ENCODE measurements at places on chromosomes 16 and 17.
A peak's percentile ranks its signal among the peaks of the same experiment; 100 is the strongest.

DNA sequence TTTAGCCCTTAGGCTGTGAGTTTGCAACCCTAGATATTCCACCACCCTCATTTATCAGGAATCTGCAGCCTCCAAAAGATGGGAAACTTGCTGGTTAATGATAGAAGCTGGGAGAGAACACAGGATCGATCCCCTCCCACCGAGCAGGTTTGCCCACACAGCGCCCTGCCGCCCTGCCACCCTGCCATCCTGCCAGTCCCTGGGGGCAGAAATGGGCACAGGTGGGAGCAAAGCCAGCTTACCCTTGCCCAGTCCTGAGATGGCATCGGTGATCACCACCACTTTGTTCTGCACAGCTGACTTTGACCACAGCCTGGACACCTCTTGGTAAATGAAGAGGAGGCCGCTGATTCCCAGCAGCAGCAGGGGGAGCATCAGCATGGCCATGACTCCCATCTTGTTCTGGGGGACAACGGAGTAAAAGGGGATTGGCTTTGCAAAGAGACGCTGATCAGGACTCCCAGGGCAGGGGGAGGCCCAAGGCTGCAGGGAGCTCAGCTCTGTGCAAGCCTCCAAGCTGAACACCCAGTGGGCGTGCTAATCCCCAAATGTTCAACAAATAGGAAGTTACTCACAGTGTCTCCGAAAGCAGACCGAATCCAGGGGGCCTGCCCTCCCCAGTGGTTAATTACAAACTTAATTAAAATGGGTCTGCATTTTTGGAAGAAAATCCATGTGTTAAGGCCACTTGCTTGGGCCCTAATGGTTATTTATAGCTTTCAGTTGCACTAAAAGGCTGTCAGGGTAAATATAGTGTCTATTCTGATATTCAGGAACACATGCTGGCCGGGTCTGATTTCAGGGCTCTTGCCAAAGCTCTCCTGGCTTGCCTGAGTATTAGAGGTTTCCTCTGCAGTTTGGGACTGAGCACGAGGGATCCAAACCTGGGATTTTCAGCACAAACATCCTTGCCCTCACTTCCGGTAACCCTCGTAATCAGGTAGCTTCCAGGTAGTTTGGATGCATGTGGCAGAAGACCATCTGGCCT lies at the start of gene DHRS7C:
Gene DHRS7C (minus strand): TSS at position 704 of the 988 bp plus-strand sequence. CDS start 308 bp downstream, at position 396.
- DNase-seq = no peak

DNA sequence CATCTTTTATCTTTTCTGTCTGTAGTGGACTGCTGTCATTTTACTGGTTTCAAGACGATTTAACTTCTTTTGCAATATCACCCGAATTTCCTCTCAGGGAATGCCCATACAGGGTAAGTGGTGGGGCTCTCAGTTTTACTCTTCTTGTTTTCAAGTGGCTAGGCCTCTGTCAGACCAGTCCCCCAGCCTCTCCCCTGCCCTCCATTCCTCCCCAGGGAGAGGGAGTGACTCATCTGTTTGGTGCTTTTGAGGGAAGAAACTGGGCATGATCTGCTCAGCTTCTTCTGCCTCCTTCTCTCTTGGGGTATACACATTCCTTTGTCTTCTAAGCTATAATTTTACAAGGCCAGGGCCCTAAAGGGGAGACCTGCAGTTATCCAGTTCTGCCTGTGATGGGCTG lies 332.0 kb downstream of the CBLN1 start:
- DNase-seq = no peak

- DNase-seq = no peak
Observed at GRCh38 chr16:48011878-48012658, 143.7 kb downstream of the ABCC12 start.

GRCh38 chr16:84729716-84730320 lies 30.0 kb downstream of the USP10 start:
- no peak for DNase-seq

DNA sequence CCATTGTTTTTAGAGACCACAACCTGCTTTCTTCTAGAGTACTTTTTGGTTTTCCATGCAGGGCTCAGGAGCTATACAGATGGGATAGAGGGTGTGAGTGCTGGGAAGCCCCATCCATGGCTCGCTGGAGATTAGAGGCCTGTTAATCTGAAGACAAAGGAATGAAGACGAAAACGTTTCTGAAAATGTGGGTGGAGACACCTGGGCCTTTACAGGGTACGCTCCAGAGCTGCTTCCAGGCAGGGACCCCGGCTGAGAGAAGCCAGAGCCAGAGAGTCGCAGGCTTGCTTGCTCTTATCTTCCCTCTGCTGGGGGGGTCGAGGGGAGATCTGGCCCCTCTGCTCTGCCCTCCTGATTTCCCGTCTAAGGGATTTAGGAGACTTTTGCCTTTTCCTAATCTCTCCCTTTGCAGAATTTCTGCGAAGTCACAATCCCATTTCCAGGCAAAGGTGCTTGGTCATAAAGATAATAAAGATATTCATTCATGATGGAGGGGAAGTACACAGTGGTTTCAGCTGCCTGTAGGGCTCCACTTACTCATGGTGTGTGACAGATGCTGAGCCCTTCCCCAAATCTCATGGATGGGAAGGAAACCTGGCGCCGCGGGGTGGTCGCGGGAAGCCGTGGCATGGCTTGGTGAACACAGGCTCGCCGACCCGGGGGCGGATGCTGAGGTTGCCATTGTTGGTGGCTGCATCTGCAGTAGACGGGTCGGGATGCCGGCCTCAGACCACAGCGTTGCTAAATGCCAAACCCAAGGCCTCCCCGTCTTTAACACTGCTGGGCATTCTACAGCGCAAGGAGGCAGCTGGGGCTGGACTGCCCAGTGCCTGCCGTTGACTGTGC lies 4.8 kb upstream of the SOCS3 start:
- DNase-seq = peak; percentile 93

DNA sequence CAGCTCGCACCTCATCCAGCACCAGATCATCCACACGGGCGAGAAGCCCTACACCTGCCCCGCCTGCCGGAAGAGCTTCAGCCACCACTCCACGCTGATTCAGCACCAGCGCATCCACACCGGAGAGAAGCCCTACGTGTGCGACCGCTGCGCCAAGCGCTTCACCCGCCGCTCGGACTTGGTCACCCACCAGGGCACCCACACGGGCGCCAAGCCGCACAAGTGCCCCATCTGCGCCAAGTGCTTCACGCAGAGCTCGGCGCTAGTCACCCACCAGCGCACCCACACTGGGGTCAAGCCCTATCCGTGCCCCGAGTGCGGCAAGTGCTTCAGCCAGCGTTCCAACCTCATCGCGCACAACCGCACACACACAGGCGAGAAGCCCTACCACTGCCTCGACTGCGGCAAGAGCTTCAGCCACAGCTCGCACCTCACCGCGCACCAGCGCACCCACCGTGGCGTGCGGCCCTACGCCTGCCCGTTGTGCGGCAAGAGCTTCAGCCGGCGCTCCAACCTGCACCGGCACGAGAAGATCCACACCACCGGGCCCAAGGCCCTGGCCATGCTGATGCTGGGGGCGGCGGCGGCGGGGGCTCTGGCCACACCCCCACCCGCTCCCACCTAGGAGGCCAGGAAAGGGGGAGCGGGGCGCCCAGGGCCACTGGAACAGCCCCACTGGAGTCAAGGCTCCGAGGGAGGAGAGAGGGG lies 7.5 kb downstream of the ZNF205 start:
- peak; percentile 10 for DNase-seq

DNA sequence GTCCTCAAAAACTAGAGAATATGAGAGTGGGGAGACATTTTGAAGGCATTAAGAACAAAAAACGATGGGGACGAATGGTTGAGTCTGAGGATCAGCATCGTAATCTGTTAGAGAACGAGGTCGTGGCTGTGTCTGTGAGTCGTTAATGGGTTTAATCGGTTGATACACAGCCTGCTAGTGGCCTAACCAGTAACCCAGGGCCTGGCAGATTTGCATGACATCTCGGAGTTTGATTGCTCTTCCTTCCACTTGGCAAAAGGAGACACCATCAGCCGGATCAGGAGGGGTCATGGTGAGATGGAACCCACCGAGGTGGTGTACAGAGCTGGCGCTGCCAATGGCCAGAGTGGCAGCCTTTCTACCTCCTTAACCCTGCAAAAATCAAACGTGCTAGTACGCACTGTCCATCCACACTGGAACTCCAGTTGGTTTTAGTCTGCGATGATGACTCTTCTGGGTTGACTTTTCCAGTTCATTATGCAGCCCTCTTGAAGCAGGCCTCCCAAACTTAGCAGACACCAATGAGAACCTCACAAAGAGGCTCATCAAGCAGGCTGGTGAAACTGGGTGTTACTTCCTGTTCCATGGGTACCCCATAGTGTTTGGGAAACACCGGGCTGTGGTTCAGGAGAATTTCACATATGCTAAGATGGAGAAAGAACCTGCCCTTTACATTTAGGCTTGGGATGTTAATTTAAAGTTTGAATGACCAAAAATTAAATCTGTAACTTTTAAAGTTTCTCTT lies 4.1 kb downstream of the HS3ST3B1 start:
- peak; percentile 60 for DNase-seq

GRCh38 chr17:27760069-27760885 lies 40.1 kb downstream of the NOS2 start:
- peak; percentile 91 for DNase-seq

GRCh38 chr16:3283543-3284447 lies 504 bp downstream of the ZNF263 start:
- DNase-seq = no peak

- no peak for DNase-seq
Observed at GRCh38 chr17:64343071-64343774, 47.4 kb downstream of the PECAM1 start.

DNA sequence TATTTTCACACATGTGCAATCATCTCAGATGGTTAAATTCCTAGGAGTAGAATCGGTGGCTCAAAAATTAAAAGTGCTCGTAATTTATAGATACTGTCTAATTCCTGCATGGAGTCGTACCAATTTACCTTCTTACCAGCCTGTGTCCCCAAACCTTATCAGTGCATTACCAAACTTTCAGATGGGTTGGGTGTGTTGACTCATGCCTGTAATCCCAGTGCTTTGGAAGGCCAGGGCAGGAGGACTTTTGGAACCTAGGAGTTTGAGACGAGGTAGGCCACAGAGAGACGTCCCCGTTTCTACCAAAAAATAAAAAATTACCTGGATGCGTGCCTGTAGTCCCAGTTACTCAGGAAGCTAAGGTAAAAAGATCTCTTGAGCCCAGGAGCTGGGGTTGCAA lies 34.5 kb upstream of the GPRC5B start:
- no peak for DNase-seq

- DNase-seq = no peak
Observed at GRCh38 chr16:85281181-85281580, 168.9 kb upstream of the CIBAR2 start.

GRCh38 chr16:75099738-75100602 lies 16.6 kb downstream of the LDHD start:
- peak; percentile 82 for DNase-seq

- no peak for DNase-seq
Observed at GRCh38 chr17:78667091-78667490, 89.9 kb upstream of the DNAH17 start.

GRCh38 chr16:51892293-51893007 lies 654.5 kb downstream of the TOX3 start:
- DNase-seq = no peak

DNA sequence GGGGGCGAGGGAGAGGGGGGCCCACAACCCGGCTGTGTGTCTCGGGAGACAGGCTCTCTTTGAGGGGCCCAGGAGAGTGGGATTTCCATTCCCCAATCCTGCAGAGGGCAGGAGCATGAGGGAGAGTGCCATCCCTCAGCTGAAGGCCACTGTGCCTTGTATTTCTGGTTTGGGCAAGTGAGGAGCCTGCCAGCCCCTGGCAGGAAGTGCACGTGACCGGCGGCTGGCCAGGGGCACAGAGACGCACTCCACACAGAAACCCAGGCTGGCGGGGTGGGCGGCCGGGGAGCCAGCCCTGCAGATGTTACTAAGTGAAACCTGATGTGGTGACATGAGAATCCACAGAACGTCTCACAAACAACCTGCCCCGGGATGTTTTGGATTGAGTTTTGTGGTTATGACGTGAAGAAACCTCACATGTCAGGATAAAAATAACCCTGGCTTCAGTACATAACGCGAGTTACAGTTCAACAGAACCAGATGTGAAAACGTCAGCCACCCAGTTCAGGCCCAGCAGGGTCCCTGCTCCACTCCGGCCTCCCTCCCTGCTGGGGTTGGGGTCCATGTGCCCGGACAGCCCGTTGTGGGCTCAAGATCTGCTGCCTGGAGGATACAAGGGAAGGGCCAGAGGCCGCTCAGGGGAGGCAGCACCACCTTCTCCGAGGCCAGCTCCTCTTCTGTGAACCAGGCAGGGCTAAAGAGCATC lies 51.7 kb upstream of the MTSS2 start:
- DNase-seq = peak; percentile 95

GRCh38 chr17:10748531-10749181 lies 18.8 kb upstream of the TMEM220 start:
- DNase-seq = no peak

DNA sequence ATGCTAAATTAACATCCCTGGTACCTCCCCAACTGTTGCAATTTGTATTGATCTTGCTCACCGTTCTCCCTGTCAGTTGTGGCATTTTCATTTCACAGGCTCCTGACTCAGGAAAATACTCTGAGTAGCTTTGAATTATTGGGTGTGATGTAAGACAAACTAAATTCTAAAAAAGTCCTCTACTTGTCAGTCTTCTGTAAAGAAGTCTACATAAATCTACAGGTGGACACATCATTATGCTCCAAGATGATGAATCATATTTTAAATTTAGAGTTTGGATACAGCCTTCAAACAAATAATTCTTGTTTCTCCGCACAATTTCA lies 47.2 kb downstream of the MARCHF10 start:
- DNase-seq = no peak

GRCh38 chr16:20647736-20648135 lies 49.7 kb downstream of the ACSM1 start:
- DNase-seq = no peak

- DNase-seq = peak; percentile 88
Observed at GRCh38 chr17:43740541-43740940, 18.1 kb downstream of the SOST start.

DNA sequence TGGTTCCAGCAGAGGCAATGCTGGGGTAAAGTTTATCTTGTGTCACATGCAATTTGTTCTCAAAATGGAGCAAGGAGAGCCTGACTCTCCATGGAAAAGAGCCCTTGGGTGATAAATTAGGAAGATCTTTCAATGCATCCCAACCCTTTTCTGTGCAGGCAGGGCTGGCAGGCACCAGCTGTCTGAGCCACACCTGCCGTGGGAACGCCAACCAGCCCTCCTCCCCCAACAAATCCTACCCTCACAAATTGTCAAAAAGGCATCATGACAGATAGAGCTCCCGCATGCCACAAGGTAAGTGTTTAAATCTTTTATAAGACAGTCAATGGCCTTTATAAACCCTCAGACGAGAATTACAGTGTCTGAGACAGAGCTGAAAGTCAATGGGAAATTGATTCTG lies 418.5 kb upstream of the CDH5 start:
- DNase-seq = no peak

All from osteoblast (primary cell).